ENCODE measurements at places on chromosomes 7 and 10.
A peak's percentile ranks its signal among the peaks of the same experiment; 100 is the strongest.

- DNase-seq: no peak
These were observed 1241.7 kb downstream of the GATA3 start for GRCh38 chr10:9296190-9296589.

DNA sequence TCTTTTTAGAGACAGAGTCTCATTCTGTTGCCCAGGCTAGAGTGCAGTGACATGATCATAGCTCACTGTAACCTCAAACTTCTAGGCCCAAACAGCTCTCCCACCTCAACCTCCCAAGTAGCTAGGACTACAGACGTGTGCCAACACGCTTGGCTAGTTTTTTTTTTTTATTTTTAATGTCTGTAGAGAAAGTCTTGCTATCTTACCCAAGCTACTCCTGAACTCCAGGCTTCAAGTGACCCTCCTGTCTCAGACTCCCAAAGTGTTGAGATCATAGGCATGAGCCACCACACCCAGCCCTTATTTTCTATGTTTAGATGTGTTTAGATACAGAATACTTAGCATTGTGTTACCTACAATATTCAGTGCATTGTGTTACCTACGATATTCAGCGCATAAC lies 46.4 kb downstream of the KMT2E start:
- no peak for DNase-seq

DNA sequence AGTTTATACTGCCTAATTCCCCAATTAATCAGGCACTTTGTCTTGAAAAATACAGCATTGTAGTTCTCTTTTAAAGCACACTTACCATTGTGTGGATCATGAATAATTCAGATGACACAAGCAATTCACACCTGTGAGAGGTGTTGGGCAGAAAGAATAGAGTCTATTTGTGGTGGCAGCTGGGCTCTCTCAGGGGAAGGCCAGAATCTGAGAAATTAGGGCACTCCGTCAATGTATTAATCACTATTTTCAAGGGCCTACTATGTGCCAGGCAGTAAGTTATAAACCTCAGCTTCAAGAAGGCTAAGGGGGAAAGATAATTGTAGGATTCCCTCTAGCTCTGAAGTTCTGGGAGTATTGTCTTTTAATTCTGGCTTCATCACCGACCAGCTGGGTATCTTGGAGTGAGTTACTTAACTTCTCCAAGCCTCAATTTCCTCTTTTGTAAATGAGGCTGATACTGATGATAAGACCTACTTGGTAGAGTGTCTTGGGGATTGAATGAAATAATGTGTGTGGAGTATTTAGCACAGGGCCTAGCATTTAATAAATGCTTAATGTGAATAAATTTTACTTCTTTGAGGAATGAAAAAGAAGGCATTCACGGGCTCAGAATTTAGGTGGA lies 2.5 kb downstream of the CHN2 start:
- DNase-seq: no peak

DNA sequence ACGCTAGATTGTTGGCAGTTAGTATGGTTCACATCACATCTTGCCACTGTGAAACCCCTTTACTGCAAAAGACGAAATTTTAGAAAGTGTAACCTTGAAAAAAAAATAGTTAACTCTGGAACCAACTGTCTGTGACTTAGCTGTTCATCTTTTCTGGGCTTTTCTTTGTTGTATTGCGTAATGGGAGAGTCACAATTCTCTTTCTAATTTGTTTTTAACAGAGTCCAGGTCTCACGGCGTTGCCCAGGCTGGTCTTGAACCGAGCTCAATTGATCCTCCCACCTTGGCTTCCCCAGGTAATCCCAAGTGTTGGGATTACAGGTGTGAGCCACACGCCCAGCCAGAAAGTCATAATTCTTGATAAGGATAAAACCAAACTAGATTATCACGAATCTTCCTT lies 14.5 kb downstream of the UBE3C start:
- no peak for DNase-seq

DNA sequence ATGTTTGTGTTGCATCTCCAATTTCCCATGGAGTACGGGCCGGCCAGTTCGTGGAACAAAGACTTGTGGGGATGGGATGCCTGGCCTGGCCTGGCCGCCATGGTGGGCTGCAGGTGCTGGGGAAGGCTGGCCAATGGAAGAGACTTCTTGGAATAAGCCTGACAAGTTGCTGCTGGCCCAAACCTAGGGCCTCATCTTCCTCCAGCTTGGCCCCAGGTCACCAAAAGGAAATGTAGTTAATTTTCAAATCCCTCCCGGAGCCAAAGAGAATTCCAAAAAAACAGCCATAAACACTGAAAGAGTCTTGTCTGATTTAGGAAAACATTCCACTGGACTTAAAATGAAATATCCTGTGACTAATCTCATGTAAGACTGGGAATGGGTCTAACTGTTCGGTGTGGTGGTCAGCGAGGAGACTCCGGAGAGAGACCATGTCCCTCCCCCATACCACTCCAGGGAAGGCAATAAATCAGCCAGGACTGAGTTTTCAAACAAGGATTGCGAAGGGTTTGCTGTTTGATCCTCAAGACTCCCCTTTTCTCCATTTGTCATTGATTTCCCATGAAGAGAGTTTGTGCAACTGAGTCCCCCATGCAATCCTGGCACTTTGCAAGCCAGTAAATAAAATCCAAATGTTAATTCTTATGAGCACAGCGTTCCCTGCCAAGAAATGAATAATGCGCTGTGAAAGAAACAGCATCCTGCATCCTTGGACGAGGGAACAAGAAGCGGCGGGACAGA lies 128.7 kb upstream of the HABP2 start:
- DNase-seq: no peak

- no peak for DNase-seq
These were observed 114.3 kb upstream of the ARID5B start for GRCh38 chr10:61787170-61787569.

- DNase-seq: no peak
These were observed 1.5 kb downstream of the TAS2R41 start for GRCh38 chr7:143479055-143479766.

- DNase-seq: no peak
These were observed 135.9 kb downstream of the ZNF92 start for GRCh38 chr7:65509368-65510186.

GRCh38 chr7:135508883-135509588 lies 866 bp downstream of the CNOT4 start:
- peak; percentile 50 for DNase-seq

DNA sequence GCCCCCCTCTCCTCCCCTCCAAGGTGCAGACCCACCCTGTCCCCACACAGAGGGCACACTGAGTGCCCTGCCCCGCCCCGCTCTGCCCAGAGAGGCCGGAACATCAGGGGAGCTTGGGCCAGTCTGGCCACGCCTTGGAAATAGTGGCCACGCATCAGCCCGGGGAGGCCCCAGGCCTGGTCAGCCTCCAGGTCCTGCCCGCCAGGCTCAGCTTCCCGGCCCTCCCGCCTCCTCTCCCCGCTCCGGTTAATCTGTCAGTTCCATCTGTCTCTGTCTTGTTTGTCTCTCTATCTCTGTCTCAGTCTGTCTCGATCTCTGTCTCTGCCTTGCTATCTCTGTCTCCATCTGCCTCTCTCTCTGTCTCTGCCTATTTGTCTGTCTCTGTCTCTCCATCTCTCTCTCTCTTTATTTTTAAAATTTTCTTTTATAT lies 28.9 kb upstream of the TNRC18 start:
- DNase-seq: no peak

All from hematopoietic multipotent progenitor cell treated with erythropoietin and hydrocortisone succinate and interleukin-3 and kit ligand, for 15 days (in vitro differentiated cells).